Erythroblast (primary cell): ENCODE measurements at places on chromosomes 4 and X.
A peak's percentile ranks its signal among the peaks of the same experiment; 100 is the strongest.

- no peak for DNase-seq
Observed at GRCh38 chrX:56763556-56764152, 34.6 kb downstream of the NBDY start.

GRCh38 chr4:145308598-145308997 is 128.2 kb upstream of the OTUD4 start:
- DNase-seq: no peak

- DNase-seq: no peak
Observed at GRCh38 chr4:77014256-77014655, 61.5 kb downstream of the CCNI start.

DNA sequence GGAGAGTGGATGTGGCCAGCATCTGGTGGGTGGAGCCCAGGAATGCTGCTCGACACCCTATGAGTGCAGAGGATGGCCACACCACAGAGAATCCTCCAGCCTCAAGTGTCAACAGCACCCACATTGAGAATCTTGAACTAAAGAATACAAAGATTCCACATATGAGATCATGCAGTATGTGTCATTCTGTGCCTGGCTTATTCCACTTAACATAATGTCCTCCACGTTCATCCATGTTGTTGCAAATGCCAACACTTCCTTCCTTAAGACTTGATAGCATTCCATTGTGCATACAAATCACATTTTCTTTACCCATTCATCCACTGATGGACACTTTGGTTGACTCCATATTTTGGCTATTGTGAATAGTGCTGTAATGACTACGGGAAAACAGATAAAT is 145.8 kb downstream of the PRKX start:
- no peak for DNase-seq

DNA sequence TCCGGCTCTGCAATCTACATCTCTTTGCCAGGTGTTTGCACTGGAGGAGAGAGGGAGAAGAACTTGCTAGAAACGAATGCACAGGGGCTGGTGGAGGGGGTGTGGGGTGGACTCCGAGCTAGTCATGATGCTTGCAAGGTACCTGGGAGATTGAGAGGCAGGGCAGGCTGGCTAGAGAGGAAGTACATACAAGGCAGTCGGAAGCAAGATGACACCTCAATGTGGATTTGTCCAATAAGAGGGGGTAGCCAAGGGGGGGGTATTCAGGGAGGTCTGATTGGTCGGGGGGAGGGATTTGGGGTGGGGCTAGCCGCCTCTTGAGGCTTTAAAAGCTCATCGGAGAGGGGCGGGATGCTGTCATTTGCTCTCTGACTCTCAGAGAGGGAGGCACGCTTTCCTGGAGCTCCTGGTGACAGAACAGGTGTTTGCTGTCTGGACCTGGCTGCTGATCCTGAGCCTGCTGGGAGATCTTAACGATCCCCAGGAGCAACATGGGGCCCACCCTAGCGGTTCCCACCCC is at the start of gene GPR50:
Gene GPR50 (plus strand): TSS at position 354 of the 520 bp plus-strand sequence. CDS start 138 bp downstream, at position 492.
- DNase-seq: no peak

GRCh38 chr4:88720451-88721428 is 23.1 kb upstream of the NAP1L5 start:
- no peak for DNase-seq

DNA sequence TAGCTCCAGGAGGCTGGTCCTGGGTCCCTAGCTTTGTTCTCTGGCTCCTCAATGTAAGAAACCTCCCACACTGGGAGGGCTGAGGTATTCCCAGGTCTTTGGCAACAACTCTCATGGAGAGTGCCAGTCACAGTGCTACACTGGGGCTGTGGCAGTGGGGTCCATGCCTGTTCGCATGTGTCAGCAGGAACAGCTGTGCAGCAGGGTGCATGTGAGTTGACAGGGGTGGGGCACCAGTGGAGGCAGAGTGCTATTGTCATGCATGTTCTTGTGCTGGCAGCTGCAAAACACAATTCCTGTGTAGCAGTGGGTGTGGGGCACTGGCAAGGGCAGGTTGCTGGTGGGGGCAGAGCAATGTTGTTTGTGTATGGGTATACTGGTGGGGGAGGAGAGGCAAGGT is 246.0 kb downstream of the CXXC4 start:
- DNase-seq: no peak

DNA sequence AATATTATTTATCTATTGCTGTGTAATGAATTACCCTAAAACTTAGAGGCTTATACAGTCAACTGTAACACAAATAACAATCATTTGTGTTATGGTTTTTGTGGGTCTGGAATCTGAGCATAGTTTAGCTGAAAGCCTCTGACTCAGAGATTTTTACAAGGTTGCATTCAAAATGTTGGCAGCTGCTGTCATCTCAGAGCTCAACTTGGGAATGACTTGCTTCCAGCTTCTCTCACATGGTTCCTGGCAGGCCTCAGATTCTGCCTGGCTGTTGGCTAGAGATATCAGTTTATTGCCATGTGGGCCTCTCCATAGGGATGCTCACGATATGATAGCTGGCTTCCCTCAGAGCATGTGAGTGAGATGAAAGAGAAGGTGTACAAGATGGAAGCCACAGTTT is 70.2 kb upstream of the BRWD3 start:
- no peak for DNase-seq

GRCh38 chrX:110082161-110082560 is 79.2 kb downstream of the TMEM164 start:
- DNase-seq: no peak

- DNase-seq: no peak
Observed at GRCh38 chr4:168748807-168749206, 252.0 kb downstream of the PALLD start.

DNA sequence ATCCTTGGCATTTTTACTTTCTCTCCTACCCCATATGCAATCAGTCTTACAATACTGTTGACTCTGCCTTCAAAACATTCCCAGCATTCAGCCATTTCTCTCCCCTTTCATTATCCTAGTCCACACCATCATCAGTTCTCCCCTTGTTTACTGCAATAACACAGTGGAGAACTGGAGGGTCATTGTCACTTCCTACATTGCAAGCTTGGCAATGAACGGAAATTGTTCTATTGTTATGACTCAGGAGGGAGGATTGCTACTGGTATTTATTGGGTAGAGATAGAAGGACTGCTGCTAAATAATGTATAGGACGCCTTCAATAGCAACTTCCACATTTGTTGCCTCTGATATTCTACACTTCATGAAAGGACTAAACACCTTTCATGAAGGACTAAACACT is 231.8 kb downstream of the BANK1 start:
- no peak for DNase-seq

GRCh38 chr4:88908003-88908402 is 149.0 kb downstream of the FAM13A start:
- no peak for DNase-seq

DNA sequence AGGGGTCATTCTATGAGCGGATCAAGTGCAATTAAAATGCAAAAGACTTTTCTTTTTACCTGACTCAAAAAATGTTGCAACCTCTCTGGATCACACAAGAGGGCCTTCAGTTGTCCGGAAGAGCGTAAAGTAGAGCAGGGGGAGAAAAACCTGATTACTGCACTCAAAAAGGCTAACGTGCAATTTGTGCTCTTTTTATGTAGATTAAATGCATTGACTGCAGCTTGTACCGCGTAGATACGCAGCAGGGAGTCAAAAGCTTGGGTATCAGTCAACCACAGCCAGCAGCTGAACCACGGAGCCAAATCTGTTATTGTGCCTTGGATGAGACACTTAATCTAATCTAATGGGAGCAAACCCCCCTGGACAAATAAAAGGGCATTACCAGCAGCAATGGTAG is 107.3 kb upstream of the RAI2 start:
- no peak for DNase-seq

GRCh38 chrX:132740316-132741123 is 217.9 kb downstream of the HS6ST2 start:
- DNase-seq: no peak

- no peak for DNase-seq
Observed at GRCh38 chr4:33160126-33160525, 2440.0 kb downstream of the PCDH7 start.

DNA sequence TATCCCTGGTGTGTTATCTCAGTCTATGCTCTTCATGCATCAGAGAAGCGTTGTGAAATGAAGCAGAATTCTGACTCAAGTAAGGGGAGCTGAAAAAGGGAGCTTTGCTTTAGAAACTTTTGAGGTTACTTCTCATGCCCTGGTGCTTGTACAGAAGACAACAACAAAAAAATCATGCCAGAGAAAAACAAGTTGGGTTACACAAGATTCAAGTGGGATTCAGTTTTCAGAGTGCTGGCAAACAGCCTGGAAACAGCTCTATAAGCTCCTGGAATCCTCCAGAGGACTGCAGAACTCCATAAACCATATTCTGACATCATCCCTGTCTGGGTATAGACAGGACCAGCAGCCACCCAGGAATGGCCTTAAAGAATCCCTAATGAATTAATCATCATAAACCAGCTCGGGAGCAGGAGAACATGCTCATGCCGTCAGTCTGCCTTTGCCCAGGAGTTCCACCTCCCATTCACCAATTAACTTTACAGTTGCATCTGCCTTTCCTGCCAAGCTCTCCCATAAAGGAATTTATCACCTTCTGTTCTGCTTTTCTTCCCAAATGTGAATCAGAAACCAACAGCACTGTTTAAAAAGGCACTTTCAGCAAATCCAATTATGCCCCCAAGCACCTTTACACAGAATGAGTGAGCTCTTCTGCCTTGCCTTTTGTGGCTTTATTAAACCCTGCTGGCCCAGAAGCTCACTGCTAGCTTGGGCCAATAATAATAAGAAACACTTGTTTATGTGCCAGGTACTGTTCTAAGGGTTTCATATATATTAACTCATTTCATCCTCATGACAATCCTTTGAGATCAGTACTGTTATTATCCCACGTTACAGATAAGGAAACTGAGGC is 54.5 kb upstream of the FBXW7 start:
- no peak for DNase-seq

- no peak for DNase-seq
Observed at GRCh38 chr4:75845992-75846391, 56.3 kb downstream of the PPEF2 start.

GRCh38 chrX:72467135-72467534 is 105.5 kb downstream of the HDAC8 start:
- DNase-seq: peak; percentile 4

- no peak for DNase-seq
Observed at GRCh38 chr4:119000400-119000799, 111.7 kb downstream of the SYNPO2 start.

DNA sequence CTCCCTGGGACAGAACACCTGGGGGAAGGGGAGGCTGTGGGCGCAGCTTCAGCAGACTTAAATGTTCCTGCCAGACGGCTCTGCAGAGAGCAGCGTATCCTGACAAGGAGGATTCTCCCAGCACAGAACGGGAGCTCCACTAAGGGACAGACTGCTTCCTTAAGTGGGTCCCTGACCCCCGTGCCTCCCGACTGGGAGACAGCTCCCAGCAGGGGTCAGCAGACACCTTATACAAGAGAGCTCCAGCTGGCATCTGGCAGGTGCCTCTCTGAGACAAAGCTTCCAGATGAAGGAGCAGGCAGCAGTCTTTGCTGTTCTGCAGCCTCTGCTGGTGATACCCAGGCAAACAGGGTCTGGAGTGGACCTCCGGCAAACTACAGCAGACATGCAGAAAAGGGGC is 44.5 kb upstream of the FAAH2 start:
- no peak for DNase-seq

DNA sequence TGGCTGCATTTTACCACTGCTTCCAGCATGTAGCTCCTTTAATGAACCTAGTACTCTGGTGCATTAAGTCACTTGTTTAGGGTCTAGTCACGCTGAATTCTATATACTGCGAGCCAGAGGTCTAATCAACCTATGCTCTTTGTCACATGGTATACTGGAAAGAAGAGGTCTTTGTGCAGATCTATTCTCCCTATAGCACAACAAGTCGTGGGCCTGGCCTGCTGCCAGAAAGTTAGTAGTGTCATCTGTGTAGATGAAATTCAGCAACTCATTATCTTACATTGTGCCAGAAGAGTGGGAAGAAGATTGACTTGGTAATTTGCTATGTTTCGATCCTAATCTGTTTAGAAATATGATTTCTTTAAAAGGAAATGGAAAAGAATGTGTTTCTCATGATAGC is 80.8 kb downstream of the AWAT2 start:
- no peak for DNase-seq

DNA sequence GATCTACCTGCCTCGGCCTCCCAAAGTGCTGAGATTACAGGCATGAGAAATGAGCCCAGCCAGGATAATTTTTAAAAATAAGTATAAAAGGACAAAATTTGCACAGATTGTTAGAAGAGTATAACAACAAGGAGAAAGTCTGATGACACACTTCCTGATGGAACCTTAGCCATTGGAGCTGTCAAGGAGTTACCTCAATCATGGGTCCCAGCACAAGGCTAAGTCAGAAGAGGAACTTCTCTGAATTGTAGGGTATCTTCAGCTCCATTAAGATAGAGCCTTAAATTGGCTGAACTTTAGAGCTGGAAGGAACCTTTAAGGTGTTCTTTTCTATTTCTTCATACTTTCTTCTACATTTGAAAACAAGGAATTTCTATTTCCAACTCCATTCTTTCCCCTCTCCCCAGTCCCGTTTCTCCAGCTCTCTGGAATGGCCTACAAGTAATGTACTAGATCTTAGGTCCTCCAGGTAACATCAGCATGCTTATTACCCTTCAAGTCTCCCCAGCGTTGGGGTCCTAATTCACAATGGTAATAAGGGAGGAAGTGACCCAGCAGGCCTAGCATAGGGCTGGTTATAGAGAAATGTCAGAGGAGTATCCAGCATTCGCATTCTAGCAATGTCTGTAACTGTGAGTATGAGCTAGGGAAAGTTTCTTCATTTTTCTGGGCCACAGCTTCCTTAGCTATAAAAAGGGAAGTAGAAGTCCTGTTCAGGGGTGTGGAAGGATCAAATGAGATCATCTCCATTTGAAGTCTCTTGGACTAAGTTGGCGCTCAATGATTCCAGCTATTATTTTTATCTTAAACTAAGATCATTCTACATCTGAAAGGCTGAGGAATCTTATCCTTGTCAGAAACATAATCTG is 18.5 kb upstream of the RBPJ start:
- DNase-seq: no peak

DNA sequence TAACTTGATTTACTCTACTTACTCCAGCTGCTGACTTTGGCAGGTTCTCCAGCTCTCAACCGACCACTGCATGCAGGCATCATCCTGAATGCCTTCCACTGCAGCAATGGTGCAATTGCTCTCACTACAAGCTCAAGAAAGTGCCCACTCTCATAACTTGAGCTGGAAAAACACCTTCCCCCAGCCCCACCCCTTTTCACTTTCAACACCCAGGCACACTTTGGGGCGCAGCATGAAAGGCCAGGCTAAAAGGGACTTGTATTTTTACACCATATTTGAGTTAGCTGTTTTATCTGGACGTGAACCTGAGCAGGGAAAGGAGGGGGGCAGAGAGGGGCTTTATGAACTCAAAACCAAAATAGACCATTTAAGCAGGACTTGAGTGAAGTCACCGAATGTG is 274.5 kb downstream of the RAB28 start:
- DNase-seq: no peak

GRCh38 chr4:24229978-24230377 is 340.1 kb upstream of the PPARGC1A start:
- DNase-seq: no peak

DNA sequence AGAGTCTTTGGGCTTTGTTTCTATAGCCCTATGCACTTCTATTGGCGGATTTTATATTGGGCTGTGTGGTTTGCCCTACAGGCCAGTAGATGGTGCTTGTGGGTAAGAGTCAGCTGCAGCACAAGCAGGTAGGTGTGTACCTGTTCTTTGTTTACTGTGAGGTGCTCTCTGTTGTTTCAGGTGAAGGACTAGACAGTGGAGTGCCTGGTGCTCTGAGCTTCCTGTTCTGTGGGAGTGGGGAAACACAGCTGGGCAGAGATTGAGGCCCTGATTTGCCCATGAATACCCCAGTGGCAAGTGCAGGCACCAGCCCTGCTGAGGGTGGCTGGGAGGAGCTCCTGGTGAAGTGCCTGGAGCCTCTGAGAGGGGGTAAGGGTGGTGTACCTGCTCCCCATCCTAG is 26.3 kb upstream of the UCP1 start:
- no peak for DNase-seq
